NCI-H1436 (cell line): ENCODE measurements at places on chromosomes 2 and 18.

- no peak for DNase-seq
Measured at GRCh38 chr18:32296851-32297250, 107.0 kb downstream of the MEP1B start.

- no peak for DNase-seq
Measured at GRCh38 chr18:27854631-27855030, 322.3 kb downstream of the CDH2 start.

- DNase-seq, result no peak
Measured at GRCh38 chr18:519019-519879, 18.7 kb upstream of the COLEC12 start.

DNA sequence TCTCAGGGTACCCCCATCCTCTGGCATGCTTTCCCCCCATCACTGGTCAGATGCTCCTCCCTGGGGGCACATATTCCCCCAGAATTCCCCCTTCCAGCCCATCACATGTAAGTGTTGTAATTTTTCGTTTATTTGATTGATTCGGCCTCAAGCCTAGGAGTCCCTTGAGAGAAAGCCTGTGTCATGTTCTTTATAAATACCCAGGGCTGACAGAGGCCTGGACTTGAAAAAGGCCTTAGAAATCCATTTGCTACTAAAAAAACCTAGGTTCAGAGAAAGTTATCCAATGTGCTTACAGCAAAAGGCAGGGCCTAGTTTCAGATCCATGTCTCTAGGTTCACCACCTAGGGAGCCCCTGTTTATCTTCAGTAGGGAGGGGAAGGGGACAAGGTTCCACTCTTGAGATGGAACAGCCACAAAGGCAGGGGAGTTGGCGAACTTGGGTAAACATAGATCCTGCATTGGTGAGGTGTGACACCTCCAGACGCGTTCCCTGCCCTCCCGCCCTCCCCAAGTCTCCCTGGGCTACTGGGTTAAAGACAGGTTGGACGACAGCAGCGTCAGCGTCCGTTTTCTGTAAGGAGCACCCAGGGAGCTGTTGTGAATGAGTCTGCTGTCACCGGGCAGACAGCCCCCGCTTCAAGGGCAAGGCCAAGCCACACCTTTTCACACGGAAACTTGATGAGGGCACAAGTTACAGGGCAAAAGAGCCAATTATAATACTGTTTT lies 147.8 kb downstream of the EN1 start:
- DNase-seq, result no peak

DNA sequence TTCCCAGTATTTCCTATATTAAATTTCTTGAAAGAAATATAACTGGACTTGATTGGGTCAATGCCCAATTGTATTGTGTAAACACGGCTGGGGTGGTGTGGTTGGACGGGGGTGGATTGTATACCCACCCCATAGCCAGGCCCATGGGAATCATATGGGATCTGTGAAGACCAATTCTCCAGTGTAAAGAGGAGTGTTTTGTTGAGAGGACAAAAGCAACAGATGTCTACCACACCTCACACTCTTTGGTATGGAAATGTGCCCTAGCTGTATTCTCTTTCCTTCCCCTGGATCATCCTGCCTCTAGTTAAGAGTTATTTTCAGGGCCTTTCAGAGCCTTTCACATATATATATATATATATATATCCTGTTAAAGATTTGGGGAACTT lies 57.5 kb upstream of the TGIF1 start:
- DNase-seq, result no peak

DNA sequence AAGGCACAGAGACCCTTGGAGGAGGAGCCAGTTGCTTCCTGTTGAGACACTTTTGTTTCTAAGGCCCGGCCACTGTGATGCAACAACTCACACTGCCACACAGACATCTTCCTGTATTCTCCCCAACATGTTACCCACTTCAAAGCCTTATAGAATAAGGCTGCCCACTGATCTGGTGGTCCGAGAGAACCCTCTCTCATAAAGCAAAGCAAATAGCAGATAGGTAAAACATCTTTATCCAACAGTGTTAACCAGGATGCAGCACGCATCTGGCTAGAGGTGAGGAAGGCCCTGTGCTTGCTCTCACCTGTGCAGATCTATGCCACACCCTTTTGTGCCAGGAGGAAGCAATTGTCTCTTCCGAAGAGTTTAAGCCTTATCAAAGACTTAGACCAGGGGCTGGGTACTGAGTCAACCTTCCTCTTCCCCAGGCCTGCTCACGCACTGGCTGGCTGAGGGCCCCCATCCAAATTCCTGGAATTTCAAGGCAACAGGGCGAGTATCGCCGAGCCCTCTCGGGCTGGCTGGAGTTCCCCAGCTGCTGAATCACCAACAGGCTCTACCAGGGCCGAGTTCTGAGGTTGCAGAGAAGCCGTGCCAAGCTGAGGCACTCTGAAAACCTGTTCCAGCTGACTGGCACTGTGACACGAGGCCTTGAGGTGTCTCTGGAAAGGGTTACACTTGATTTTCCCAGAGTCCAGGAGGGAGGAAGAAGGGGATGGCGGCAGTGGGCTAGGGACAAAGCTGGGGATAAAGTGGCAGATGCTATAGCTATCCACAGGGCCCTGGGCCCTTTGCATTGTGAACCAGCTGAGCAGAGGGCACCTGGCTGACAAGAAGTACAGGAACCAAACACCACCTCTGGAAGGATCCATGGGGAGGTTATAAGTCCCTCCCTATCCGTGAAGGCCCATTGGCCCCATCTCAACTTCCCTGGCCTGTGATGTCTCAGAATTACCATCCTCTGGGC lies 29.3 kb downstream of the TGFA start:
- no peak for DNase-seq

DNA sequence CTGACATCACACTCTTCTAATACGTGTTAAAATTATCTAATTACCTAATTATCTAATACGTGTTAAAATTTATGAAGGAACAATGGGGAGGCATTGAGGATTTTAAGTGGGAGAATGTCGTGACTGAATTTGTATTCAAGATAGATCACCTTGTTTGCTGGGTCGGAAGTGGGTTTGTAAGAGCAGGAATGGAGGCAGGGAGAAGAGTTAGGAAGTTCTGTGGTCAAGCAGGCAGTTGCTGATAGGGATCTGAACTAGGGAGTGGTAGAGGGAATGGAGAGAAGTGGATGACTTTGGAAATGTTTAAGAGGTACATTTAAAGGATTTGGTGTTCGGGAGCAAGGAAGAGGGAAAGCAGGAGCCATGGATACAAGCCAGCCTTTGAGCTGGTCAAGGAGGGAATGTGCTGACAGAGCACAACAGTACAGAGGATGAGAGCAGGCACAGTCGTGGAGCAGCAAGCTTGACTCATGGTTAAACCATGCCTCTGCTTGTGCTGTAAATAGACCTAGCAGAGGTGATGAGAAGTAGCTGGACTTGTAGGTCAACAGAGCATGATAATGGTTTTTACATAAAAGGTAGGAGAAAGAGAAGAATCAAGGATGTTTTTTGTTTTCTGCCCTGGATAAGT lies 16.2 kb downstream of the IL18RAP start:
- no peak for DNase-seq

GRCh38 chr2:39027421-39027820 lies 93.4 kb downstream of the SOS1 start:
- DNase-seq, result peak; percentile 56

DNA sequence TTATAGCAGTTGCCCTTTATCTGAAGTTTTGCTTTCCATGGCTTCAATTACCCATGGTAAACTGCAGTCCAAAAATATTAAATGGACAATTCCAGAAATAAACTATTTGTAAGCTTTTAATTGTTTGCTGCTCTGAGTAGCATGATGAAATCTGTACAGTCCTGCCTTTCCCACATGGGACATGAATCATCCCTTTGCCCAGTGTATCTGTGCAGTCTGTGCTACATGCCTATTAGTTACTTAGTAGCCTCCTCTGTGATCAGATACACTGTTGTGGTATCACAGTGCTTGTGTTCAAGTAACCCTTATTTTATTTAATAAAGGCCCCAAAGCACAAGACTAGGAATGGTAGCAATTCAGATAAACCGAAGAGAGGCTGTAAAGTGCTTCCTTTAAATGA lies 810.6 kb upstream of the PIK3C3 start:
- no peak for DNase-seq

- no peak for DNase-seq
Measured at GRCh38 chr2:233974530-233975071, 57.4 kb downstream of the TRPM8 start.

GRCh38 chr2:62305421-62306176 lies 109.7 kb downstream of the B3GNT2 start:
- DNase-seq, result no peak

DNA sequence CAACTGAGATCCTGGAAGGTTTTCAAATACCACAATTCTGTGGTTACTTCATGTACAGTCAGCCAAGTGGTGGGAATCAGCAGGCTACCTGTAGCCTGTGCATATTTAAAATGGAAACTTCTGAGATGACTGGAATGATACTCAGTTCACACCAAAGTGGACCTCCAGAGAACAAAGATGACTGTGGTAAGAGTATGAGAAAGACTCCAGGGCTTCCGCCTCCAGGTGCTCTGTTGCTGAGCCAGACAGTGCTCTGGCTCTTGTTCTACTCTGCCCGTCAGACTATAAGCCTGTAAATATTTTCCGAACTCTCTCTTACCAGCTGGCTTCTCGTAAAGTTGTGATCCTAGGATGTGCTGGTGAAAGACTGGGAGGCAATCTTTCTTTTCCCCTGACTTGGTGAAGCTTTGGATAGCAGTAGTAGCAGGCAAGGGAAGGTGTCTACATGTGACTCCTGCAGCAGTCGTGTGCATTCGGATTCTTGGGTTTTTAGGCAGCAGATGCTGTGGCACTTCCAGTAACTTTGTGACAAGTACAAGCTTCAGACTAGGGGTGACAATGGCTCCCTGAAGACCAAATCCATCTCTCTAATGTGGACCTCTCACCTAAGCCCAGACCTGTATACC lies 23.1 kb downstream of the ST3GAL5 start:
- no peak for DNase-seq

GRCh38 chr18:26544451-26544850 lies 3.9 kb downstream of the KCTD1 start:
- DNase-seq, result no peak

- no peak for DNase-seq
Measured at GRCh38 chr2:186543561-186544131, 46.2 kb upstream of the ITGAV start.

- no peak for DNase-seq
Measured at GRCh38 chr2:202769201-202769600, 102.4 kb downstream of the ICA1L start.

DNA sequence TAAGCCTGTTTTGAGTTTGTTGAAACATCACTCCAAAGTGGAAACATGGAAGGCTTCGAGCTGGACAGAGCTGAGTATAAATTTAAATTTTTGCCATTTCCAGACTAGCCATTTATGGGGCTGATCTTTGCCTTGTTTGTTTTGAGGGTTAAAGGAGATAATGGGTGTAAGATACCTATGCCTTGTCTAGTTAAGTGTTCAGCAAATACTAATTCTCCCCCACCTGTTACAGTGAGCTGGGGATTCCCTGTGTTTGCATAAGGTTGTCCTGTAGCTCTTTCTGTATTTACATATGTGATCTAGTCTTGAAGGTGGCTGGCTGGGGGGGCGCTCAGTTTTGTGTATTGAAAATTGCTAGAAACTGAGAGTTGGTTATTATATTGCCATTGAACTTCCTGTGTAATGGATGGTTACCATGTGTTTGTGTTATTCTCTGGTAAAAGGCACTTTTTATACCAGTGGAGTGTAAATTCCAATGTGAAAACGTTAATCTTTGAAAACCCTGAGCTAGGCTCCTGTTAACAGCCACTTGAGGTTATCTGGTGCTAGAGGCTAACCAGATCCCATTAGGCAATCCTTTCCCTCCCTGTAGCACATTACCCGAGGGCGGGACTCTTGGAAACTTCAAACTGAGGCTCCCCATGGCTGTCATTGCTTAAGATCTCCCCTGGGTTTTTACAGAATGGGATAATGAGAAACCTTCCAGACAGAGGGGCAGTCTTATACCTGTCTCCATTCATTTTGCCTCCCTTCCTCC lies 26.7 kb downstream of the TANC1 start:
- no peak for DNase-seq

DNA sequence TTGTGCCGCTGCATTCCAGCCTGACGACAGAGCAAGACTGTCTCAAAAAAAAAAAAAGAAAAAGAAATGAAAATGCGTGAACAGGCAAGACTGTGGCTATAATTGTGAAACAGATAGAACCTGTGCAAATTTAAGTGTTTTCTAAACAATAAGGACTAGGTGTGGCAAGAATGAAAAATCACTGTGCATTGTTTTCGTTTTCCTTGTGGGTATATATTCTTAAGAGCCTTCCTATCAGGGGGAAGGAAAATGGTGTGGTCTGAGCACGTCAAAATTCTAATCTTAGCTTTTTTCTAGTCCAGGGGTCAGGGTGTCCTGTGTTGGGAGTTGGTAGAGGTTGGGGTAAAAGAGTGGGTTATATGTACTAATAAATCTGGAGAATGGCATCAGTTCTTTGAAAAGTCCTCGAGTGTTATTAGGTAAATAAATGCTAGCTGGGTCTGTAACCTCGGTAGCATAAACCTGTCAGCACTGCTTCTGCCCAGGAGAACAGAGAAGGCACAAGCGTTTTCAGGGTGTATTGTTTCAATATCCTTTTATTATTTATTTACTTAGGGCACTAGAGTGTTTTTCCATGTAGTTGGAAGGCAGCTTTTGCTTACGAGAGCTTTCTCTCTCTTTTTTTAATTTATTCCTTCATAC lies 11.6 kb downstream of the ATP6V1C2 start:
- no peak for DNase-seq

DNA sequence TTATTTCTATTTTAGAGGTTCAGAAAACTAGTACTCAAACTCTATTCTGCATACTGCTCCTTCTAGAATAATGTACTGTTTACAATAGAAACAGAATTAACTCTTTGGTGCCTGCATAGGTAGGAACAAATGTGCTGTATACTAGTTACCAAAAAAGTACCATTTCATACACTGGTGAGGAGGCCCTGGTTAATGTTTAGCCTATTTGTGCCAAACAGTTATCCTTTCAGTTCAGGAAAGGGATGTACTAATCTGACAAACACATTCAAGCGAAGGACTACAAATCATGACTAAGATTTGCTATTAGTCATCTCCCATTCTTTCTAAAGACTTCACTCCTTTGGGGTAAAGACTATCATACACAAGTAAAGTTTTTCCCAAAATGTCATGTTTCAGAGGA lies 47.4 kb downstream of the EXOC6B start:
- no peak for DNase-seq

DNA sequence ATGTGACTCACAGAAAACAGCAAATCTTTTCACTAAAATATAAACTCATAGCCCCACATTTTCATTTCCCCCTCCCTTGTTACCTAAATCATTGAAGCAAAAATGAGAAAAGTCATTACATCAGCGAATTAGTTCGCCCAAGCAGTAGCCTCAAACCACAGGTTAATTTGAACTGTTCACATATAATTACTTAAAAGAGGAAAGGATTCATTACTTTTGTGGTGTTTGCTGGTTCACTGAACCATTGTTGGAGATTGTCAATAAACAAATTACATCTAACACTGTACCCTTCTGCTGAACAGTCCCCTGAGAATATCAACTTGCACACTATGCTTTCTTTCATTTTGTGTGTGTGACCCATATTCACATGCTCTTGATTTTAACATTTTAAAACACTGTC lies 238.7 kb downstream of the ERBB4 start:
- peak; percentile 79 for DNase-seq
